ENCODE measurements at places on chromosomes 11 and 22.

- no peak for DNase-seq
Observed at GRCh38 chr11:115407496-115407895, 96.7 kb downstream of the CADM1 start.

DNA sequence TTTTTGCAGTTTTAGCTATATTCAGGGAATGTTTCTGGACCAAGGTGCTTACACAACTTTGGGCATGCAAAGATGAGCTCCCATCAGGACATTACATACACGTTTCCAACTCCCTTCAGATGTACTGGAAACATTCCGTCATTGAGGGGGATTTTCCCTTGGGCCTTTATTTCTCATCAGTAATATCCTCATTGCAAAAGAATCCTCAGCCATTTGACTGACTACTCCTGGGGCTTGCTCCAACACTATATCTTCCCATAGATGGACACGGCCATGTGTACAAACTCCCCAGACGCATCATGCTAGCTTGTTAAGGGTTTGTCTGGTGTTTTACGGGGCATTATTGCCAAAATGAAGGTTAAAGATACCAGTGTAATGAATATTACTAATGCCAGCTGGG lies 59.3 kb upstream of the NUP160 start:
- DNase-seq = no peak

DNA sequence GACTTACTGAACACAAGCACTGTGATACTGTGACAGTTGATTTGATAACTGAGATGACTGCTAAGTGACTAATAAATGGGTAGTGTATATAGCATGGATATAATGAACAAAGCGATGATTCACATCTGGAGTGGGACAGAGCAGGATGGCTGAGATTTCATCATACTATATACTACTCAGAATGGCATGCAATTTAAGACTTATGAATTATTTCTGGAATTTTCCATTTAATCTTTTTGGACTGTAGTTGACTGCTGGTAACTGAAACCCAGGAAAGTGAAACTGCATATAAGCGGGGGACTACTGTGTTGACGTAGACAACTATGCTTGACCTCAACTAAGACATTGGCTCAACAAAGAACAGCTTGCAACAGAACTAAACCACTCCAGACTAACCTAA lies 20.0 kb upstream of the NUCB2 start:
- DNase-seq = no peak

DNA sequence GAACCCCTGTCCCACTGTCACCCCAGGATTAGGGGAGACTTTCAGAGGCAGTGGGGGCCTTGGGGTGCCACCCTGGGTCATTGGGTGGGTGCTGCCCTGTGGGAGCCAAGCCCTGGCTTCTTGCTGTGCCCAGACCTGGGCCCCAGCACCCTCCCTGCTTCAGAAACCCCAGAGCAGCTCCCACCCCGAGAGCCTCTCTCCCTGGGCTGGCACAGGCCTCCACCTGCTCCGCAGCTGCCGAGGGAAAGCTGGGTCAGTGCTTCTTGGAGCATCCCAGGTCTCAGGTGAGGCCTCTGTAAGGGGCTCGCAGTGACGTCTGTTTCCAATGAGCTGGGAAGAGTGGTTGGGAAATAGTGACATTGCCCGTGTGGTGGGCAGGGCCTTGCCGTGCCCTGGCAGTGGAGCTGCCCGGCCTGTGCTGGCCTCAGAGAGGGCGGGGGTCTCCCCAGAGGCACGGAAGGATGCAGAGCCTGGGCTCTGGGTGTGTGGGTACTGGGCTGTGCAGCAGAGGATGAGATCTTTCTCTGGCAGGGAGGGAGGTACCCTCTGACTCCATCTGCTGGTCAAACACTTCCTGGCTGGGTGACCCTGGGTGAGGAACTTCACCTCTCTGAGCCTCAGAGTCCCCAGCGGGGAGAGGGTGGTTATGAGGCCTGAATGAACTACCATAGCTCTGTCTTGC lies 23.0 kb downstream of the C22orf23 start:
- DNase-seq = no peak

DNA sequence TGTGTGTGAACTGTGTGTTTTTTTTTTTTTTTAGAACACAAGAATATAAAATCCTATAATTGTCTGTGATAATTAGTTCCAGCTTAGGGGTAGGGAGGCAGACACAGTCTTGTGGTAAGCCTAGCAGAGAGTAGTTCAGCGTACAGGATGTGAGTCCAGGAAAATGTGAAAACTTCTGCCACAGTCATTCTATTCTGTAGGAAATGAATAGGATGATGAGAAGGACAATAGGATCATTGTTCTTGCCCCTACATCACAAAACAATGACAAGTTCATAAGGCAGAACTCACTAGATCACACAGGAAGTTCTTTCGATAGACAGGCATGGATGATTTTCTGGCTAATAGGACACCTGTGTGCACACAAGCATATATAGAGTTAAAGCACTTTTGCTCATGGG lies 132.2 kb downstream of the NAV2 start:
- DNase-seq = no peak

DNA sequence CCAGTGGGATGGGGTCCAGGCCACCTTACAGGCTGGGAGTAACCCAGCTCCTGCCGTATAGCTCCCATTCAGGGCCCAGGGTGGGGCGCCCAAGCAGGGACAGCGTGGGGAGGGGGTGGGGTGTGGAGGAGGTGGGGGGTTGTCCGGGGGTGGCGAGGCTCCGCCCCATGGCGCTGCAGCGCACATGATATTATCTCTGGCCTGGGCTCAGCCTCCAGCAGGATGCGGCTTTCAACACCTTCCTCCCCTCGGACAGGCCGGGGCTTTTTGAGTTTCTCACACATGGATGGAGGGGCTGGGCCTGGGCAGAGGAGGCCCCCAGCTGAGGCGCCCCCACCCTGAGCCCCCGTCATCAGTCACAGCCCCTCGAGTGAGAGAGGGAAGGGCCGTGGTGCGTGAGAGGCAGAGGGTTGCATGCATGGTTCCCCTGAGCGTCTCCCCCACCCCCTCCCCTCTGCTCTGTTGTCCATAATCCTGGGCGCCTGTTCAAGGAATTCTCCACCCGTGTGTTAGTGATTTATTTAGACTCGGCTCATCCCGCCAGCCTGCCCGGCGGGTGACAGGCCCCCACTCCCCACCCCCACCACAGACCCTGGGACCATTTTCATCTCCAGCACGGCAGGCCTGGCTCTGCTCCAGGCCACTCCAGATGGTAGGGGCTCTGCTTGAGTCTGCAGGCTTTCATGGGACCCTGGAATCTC lies 44.9 kb downstream of the WNT11 start:
- DNase-seq = no peak

All from activated CD8-positive, alpha-beta memory T cell treated with anti-CD3 and anti-CD28 coated beads, Interleukin-2, amount 50 U/mL, for 4 hours (primary cell).